ENCODE measurements at places on chromosomes 7 and 10. TPM values are rescaled to one million over a fixed set of nuclear protein-coding genes. Genes with fewer than 3 reads are reported as not detected.

Gene PHYHIPL
- 1.2 TPM for total RNA-seq

Gene LGI1
- total RNA-seq, result 2.6 TPM

DNA sequence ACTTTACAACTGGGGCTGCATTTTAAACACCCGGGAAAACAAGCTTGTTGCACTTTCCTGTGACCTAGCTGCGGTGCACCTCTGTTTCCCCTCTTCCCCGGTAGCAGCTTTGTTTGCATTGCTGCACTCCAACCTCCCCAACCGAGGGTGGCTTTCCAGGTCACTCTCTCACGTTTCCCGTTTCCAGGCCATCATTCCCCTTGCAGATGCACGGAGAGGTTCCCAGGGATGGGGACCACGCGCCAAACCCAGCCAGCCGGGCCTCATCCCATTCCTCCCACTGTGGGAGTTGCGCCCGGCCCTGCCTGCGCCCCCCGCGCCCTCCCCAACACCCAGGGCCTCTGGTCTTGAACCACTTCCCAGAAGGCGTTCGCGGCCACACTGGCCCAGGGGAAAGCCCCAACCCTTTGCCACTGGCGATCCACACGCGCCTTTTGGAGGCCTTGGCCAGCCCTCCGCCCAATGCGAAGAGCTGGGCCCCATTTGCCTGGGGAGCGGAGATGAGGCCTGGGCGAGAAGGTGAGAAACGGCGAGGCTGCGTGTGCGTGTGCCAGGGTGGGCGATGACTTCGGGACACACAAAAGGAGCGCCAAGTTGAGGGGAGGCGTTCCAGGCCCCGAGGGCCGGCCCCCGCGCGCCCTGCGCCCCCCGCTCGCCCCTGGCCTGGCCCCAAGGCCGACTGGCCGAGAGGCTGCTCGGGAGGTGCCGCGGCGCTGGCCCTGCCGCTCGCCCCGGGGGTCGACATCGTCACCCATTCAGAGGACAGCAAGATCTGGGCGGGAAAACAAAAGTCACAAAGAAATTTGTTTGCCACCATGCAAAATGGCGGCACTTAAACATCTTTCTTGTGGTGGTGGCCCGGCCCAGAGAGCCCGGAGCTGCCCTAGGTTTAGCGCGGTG, 15.9 kb downstream of the SKIDA1 start:
- no peak for DNase-seq

DNA sequence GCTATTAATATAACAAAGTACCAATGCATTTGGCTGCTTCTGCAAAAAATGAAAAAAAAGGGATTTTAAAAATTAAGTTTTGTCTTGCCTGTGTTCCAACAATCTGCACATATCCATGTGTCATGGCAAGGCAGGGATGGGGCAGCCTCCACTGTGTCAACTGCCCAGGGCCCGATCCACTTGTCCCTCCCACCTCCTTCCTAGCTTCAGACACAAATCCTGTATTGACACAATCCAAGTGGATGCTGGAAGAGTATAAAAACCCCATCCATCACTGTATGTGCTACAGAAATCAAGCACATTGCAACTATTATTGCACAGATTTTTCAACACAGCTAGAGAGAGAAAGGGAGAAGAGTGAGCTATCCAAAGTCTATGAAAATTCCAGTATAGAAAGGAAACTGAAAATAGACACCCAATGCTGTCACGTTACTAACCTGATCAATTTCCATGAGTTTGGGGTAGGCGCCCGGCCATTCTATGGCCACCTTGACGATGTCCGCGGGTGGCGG, 106.4 kb downstream of the ELMO1 start:
- DNase-seq, result no peak

GRCh38 chr7:44964384-44964830, 14.4 kb downstream of the MYO1G start:
- DNase-seq, result no peak

GRCh38 chr7:23462846-23463245, 7.4 kb downstream of the IGF2BP3 start:
- DNase-seq, result peak; percentile 35
